ENCODE measurements at places on chromosomes 5 and 9.

GRCh38 chr9:13351778-13352386 lies 72.4 kb upstream of the MPDZ start:
- DNase-seq: no peak

DNA sequence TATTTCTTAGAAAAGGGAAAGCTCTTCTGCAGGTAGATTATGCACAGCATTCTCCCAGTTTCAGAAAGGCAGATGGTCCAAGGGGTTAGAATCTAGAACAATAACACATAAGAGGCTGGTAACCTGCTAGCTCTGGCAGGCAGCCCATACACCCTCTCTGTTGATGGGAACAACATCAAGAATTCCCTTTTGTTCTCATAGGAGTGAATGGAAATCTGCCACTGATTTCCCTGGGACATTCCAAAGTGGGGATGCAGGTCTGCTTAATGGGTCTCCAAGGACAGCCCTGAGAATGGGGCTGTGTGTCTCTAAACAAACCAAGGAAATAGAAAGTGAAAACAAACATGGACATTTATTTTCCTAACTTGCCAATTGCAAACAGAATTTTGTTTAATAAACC lies 456.8 kb downstream of the EBF1 start:
- DNase-seq: no peak

DNA sequence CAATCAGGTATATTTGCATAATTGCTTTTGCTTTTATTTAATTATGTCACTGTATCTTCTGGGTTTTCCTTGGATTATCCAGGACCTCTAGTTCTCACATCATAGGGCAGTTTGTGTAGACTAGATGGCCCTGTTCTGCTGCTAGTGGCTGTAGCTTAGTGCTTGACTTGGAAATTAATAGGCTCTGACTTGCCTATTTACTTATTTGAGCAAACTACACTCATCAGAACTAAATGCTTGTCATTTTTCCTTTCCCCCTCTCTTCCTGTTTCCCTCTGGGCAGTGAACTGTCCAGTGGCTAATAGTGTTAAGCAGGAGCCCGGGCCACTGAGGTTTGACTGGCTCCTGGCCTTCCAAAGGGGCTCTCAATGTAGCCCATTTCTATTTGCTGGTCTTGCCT lies 135.7 kb downstream of the MAN2A1 start:
- DNase-seq: no peak

DNA sequence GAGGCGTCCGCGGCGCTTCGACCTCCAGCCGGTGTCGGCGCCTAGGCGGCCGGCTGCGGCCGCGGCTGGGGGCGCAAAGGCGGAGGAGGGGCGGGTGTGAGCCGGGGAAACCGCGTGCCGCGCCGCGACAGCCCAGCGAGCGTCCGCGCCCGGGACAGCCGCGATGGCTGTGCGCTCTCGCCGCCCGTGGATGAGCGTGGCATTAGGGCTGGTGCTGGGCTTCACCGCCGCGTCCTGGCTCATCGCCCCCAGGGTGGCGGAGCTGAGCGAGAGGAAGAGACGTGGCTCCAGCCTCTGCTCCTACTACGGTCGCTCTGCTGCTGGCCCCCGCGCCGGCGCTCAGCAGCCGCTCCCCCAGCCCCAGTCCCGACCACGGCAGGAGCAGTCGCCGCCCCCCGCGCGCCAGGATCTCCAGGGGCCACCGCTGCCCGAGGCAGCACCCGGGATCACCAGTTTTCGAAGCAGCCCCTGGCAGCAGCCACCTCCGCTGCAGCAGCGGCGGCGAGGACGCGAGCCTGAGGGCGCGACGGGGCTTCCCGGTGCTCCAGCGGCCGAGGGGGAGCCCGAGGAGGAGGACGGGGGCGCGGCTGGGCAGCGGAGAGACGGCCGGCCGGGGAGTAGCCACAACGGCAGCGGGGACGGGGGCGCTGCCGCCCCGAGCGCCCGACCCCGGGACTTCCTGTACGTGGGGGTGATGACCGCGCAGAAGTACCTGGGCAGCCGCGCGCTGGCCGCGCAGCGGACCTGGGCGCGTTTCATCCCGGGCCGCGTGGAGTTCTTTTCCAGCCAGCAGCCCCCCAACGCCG lies 605 bp downstream of the CHSY3 start:
- no peak for DNase-seq

GRCh38 chr5:10286162-10286861 lies 21.4 kb downstream of the CMBL start:
- no peak for DNase-seq

GRCh38 chr5:179732918-179733771 lies 523 bp downstream of the MAML1 start:
- no peak for DNase-seq

GRCh38 chr9:87849144-87849758 lies 33.4 kb upstream of the SPATA31E1 start:
- no peak for DNase-seq

- DNase-seq: no peak
These were observed 164.2 kb downstream of the GRIA1 start for GRCh38 chr5:153654504-153655200.

- no peak for DNase-seq
These were observed 290.8 kb downstream of the YTHDC2 start for GRCh38 chr5:113804264-113804663.

DNA sequence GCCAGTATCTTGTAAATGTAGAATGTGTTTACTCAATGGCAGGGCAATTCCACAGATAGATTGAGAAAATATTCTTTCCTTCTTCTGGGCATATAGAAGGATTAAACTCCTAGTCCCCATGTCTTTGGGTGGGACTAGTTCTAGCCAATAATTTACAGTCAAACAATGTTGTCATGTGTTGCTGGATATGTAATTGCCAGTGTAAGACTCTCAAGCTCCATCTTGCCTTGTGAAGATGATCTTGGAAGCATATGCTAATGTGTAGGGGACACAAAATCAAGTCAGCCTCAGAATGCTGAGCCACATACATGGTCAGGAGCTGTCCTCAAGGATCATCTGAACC lies 386.9 kb downstream of the CETN3 start:
- no peak for DNase-seq

DNA sequence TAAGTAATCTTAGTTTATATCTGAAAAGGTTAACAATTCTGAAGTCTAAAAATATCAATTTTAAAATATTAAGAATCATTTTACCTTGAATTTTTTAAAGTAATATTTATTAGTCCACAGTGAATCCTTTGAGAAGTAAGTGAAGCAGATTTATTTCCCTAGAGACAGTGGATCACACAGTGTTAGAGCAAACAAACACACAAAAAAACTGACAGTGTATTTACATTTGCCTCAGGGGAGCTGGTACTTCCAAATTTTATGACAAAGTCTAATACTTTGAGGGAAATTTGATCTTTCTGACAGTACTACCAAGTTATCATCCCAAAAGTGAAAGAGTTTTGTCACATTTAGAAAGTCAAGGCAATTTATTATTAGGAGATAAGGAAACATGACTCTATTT lies 1750.6 kb upstream of the CDH9 start:
- DNase-seq: no peak

- no peak for DNase-seq
These were observed 6.5 kb upstream of the EBF1 start for GRCh38 chr5:159106193-159106568.

DNA sequence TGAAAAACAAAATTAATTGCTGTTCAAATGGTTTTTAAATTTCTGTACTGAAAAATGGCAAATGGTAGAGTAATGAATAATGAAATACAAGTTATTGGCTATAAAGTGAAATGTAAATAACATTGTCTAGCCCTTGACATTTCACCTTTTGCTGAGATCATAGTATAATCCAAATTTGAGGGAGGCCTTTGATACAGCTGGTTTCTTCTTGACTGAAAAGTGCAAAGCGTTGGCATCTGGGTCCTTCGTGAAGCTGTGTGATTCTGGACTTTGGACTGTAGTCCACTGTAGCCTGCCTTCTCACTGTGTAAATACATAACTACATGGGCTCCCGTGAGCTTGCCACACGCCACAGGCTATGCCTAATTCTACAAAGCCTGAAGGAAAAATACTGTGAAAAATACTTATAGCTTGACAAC lies 52.3 kb downstream of the ARHGEF28 start:
- DNase-seq: no peak

DNA sequence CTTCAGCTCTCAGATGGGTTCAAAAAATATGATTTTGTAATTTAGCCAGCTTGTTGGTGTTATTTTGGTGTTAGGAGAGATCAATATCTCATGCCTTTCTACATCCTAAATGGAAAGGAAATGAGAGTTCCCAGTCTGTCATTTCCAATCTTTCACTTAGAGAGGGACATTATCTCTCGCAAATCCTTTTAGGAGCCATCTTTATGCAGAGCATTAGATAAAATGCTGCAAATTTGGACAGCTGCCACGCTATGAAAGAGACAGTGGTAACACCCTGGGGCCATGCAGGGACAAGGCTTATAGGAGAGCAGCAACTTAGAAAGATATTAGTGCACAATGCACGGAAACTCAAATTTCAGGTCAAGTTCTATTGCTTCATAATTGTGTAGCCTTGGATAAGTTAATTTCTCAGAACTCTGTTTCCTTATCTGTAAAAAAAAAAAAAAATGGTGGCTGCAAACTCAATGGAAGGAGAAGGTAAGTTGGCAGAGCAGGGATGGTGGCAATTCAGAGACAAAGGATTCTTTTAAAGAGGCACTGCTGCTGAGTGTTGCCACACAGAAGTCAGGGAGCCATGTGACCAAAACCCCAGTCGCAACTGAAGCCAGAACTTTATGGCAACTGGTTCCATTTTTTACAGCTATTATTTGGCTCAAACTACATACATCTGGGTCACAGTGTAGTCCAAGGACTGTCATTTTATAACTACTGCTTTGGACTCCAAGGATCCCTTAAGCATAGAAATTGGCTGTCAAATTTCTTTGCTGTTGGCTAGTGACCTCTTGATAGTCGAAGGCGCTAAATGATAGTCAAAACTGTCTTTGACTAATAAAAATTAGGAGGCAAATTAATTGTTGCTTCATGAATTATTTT lies 210.2 kb downstream of the FRMD3 start:
- DNase-seq: no peak

Measured in activated T-cell treated with anti-CD3 and anti-CD28 coated beads for 4 hours (primary cell).